Naive B cell (primary cell): ENCODE measurements at places on chromosomes 1 and 21. TPM values are rescaled to one million over a fixed set of nuclear protein-coding genes. Genes with fewer than 3 reads are reported as not detected.

The SFN gene
- not detected for polyA plus RNA-seq

The KCNC4 gene
- 1.3 TPM for polyA plus RNA-seq

The OXCT2 gene
- polyA plus RNA-seq, result 0.47 TPM

The PRPF38B gene
- 19.9 TPM for polyA plus RNA-seq

The TTC34 gene
- 0.37 TPM for polyA plus RNA-seq

The MYOC gene
- not detected for polyA plus RNA-seq

The LCE1B gene
- not detected for polyA plus RNA-seq

The FCRL4 gene
- polyA plus RNA-seq, result not detected

The AMY1A gene
- polyA plus RNA-seq, result not detected

The TGFB2 gene
- 0.43 TPM for polyA plus RNA-seq

The MX2 gene
- 41.0 TPM for polyA plus RNA-seq

The KRTAP13-2 gene
- polyA plus RNA-seq, result not detected

The YARS1 gene
- polyA plus RNA-seq, result 26.0 TPM

The TNFSF4 gene
- 4.8 TPM for polyA plus RNA-seq

DNA sequence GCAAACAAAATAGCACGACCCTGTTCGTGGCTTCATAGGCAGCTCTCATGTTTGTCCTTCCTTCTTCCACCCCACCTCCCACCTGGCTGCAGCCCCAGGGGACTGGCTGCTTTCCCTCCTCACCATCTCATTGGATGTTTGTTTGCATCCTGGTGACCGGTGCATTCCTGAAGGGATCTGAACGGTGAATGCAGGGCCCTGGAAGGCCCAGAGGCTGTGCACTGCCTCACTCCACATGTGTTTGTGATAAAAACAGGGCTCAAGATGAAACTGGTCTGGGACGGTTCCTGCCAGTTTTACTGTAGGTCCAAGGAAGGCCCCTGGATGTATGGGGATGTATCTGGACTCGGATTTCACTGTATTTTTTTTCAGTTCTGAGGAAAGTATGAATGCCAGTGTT, 42.8 kb downstream of the CNN3 start:
- DNase-seq, result no peak

DNA sequence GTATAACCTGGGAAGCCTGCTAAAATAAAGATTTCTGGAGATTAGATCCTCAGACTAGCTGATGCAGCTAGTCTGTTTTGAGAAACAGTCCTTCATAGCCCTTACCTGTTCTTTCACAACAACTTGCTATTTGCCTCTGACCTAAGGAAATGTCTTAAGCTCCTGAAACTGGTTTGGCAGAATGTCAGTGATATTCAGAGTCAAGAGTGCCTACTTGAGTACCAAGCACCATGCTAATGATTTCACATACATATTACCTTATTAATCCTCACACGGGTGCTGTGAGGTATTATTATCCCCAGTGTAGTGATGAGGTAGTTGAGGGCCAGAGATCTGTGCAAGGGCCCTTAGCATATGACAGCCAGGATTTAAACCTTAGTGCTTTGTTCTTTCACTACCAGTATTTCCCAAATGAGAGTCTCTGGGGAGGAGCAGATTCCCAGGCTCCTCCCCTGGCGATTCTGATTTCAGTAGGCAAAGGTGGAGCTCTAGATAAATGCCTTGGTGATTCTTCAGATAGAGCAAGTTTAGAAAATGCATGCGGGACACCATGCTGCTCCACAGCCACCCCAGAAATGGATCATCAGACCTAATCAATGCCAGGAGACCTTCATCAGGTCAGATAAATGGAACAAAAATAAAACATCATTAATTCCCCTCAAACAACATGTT, 47.4 kb upstream of the WNT2B start:
- no peak for DNase-seq

DNA sequence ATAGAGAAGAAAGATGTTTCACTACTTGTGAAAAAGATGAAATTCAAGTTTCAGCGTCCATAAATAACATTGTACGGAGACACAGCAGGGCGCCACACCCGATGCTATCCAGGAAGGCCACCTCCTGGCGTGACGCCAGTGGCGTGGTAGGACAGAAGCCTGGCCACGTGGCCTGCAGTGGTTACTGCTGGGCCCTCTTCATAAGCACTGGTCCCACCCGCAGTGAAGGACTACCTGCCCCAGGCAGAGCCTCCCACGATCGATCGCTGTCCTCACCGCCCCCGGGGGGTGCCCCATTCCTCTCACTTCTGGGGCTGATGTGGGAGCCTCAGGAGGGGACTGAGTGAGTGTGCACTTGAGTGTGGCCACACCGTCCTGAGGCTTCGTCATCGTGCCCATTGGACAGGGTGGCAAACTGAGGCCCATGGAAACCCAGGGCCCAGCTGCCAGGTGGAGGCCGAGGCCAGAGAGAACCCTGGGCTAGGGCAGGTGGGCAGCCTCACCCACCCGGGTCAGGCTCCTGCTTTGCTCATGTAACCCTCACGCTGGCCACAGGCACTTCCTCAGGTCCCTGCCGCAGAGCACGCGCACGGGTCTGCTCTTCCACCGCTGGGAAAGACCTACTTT, 11.7 kb upstream of the HES5 start:
- DNase-seq, result no peak

GRCh38 chr1:241589521-241589920, 50.6 kb downstream of the CHML start:
- no peak for DNase-seq

GRCh38 chr1:201740670-201741111, 88.3 kb upstream of the IPO9 start:
- peak; percentile 25 for DNase-seq

DNA sequence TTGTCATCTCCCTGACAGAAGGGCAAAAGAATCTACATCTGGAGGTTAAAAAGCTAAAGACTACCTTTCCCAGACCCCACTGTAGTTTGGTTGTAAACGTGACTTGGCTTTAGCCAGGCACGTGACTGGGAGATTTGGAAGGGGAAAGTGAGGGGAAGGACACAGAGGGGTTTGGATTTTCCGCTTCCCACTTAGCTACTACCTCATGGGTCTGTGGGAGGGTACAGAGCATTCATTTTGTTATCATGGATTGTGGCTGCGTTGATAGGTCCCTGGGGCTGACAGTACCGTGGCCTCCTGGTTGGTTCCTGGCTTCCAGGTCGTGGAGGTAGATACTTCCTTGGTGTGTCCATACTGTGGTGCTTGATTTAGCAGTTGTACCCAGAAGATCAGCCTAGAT, 2.6 kb downstream of the CHD1L start:
- no peak for DNase-seq

DNA sequence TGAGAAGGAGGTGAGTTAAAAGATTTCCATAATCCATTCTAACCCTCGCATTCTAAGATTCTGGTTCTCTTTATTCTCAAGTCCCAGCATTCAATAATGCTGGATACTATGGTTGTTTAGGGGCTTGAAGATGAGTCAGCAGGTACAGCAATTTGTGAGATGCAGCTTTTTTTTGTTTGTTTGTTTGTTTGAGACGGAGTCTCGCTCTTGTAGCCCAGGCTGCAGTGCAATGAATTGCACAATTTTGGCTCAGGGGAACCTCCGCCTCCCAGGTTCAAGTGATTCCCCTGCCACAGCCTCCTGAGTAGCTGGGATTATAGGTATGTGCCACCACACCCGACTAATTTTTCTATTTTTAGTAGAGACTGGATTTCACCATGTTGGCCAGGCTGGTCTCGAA, 23.3 kb downstream of the EIF4G3 start:
- DNase-seq, result no peak

DNA sequence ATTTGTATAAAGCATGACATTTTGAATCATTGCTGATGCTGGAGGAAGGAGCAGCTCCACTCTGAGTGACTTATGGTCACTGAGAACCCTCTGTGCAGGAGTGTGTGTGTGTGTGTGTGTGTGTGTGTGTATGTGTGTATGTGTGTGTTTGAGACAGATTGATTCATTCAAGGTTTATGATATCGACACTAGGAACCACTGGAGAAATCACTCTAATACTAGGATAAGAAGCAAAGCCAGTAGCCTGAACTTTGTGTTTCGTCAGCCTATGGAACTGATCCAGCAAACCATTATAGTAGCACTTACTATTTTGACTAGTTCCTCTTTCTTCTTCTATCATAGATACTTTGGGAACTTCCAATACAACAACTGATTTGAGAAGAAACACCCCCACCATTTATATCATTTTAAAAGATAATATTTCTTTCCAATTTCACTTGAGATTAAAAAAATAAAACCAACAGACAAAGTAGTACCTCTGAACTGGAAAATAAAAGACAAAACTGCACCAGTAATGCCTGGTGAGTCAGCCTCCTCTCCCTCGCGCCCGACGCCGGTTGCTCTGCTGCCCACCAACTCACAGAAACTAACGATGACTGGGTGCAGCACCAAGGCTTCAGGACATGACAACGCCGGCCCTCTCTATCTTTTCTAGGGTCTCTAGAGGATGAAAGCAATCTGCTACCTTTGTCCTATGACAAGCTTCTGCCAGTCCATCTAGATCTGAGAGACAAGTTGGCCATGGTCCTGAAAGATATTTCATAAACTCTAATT, 20.9 kb downstream of the SLAMF1 start:
- no peak for DNase-seq

DNA sequence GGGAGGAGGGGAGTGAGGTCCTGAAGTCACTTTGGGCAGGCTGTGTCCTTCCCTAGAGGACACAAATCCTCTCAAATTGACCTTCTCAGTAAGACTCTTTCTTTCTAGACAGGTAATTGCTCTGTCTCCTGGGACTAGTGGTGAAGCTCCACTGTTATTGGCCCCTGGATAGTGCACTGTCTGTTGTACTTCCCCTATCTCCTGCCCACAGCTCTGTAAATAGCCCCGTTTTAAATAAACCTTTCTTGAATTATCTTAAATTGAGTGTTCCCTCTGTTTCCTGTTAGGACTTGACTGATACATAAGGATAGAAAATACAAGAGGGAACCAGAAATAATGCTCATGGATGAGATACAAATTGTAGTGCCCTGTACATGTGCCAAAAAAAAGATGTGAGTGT, 229.5 kb upstream of the USP24 start:
- no peak for DNase-seq

DNA sequence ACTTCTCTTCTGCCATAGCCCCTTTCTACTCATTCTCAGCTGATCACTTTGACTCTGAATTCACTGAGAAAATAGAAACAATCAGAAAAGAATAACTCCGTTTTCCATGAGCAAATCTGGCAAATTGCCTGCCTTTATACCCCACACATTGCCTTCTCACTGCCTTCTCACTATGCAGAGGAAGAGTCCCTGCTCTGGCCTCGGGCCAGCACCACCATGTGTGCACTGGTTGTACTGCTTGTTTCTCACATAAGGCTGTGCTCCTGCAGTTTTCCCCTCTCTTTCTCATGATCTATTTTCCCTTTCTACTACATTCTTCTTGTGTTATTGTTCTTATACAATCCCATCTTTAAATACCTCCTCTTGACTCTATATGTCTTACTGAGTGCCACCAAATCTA, 2.3 kb upstream of the HMGCS2 start:
- no peak for DNase-seq

GRCh38 chr1:22334860-22335550, 116.6 kb upstream of the ZBTB40 start:
- no peak for DNase-seq

GRCh38 chr1:80656014-80656636, 1144.6 kb upstream of the ADGRL2 start:
- DNase-seq, result no peak

DNA sequence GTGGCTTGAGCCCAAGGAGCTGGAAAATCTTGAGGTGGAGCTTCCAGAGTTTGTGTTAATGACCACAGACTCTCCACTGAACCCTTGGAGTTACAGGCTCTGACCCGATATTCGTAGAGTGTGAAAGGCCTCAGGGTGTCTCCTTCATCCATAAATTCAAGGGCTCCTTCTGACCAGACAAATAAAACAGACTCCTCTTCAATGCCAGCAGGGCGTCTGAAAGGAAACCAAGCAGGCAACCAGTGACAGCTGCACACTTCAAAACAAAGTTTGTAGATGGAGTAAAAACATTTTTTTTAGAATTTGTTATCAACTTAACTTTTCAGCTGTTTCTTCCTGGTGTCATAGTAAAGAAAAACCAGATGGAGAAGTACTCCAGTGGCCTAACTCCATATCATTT, 161.1 kb downstream of the KCTD3 start:
- DNase-seq, result no peak

DNA sequence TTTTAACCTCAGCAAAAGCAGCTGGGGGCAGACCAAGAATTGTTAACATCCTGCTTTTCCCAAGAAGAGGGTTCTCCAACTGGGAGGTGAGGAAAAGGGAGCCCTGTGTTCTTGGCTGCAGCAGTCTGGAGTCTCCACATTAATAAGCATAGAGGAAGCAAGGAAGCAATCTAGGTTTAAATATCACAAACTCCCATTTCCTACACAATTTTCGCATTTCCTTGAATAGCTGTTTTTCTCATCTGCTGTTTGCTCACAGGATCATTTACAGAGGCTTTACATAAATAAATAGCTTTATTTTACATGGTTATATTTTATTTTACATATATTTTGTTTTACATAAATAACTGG, 124.0 kb downstream of the TRIM33 start:
- DNase-seq, result no peak
